ENCODE measurements at places on chromosomes 1 and 21.

DNA sequence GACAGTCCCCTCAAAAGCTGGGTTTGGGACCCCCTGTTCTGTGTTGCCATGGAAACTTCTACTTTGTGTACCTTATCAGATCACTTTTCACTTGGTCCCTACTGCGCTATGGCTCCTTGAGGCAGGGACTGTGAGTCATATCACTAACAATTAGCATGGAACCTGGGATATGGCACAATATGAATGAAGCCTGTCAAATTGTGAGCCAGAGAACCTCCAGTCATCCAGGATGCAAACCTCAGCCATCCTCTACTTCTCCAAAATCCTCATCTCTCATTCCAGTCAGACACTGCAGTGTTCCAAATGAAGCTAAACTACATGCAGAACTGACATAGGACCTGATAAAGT lies 11.2 kb upstream of the CAPZB start:
- H3K4me1 ChIP-seq = peaks cover 13% of the 10 kb centered on the region
- no peaks in the 10 kb centered on the region for H3K36me3 ChIP-seq
- H3K4me3 ChIP-seq = no peak overlapping the region
- H3K27ac ChIP-seq = peak overlapping the region; percentile 23

DNA sequence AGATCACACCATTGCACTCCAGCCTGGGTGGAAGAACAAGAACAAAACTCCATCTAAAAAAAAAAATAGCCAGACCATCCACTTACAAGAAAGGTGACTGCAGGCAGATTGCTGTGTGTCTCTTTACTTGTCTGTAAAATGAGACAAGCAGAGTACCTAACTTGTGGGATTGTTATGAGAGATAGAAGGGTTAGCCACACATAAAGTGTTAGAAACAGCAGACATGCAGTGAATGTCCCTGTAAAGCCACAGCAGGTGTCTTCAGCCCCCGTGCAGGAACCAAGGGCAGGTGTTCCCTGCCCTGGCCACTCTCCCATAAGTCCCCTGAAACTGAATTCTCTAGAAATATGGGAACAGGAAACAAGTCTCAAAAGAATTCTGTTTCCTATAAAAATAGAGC lies 40.8 kb upstream of the EFHD2 start:
- H3K4me3 ChIP-seq = no peak overlapping the region
- no peak overlapping the region for H3K27ac ChIP-seq
- peaks cover 22% of the 10 kb centered on the region for H3K4me1 ChIP-seq
- H3K36me3 ChIP-seq = no peaks in the 10 kb centered on the region
- no peaks in the 10 kb centered on the region for H3K27me3 ChIP-seq

DNA sequence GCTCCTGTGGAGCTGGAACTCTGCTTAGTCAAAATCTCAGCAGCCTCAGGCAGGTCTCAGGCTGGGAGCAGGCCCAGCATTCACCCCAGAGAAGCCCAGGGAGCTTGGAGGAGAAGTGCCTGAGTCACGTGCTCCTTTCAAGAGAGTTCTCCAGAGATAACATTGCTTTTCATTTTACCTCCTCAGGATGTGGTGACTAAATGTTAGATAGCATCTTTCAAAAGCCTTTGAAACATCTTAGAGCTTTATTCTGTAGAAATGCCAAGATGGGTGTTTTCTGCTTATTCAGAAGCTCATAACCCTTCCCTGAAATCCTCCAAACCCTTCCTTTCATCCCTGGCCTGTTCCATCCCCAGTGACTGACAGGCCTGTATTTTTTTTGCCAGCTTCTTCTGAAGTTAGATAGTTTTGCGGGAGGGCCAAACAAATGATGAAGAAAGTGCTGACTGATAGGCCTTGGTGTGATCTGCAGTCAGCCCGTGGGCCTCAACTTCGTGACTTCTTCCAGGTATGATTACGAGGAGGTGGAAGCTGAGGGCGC lies 58.0 kb downstream of the PGM1 start:
- H3K27ac ChIP-seq = peak overlapping the region; percentile 6
- no peak overlapping the region for H3K4me3 ChIP-seq
- peaks cover 29% of the 10 kb centered on the region for H3K36me3 ChIP-seq
- no peaks in the 10 kb centered on the region for H3K27me3 ChIP-seq

DNA sequence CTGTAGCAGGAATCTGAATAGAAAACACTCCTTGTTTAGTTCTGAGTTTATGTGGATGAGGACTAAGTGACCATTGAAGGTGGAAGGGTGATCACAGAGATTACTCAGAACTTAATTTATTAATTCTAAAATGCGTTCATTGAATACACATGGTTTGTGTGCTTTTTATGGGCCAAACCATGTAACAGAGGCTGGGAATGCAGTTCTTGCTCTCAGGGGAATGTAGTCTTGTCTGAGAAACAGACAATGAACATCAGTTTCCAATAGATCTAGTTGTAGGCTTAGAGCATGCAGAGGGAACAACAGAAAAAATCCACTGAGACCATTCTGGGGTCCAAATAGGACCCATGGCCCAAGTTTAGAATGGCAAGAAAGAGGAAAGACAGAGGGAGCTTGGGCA lies 46.1 kb downstream of the ITSN1 start:
- no peak for DNase-seq
- H3K36me3 ChIP-seq = no peaks in the 10 kb centered on the region
- H3K27ac ChIP-seq = no peak overlapping the region
- no peak overlapping the region for H3K4me3 ChIP-seq

- H3K27ac ChIP-seq = peak overlapping the region; percentile 20
- H3K36me3 ChIP-seq = no peaks in the 10 kb centered on the region
- DNase-seq = no peak
- H3K27me3 ChIP-seq = no peaks in the 10 kb centered on the region
- no peak overlapping the region for H3K4me3 ChIP-seq
These were observed 13.1 kb upstream of the EVI5 start for GRCh38 chr1:92797961-92798360.

GRCh38 chr1:107835151-107835670 lies 129.8 kb downstream of the VAV3 start:
- H3K27ac ChIP-seq = no peak overlapping the region
- peaks cover 11% of the 10 kb centered on the region for H3K27me3 ChIP-seq
- H3K4me3 ChIP-seq = no peak overlapping the region
- peaks cover 4% of the 10 kb centered on the region for H3K4me1 ChIP-seq
- DNase-seq = no peak
- H3K36me3 ChIP-seq = no peaks in the 10 kb centered on the region

- peaks cover 9% of the 10 kb centered on the region for H3K27me3 ChIP-seq
- no peaks in the 10 kb centered on the region for H3K36me3 ChIP-seq
- peaks cover 10% of the 10 kb centered on the region for H3K4me1 ChIP-seq
- no peak overlapping the region for H3K4me3 ChIP-seq
These were observed 76.4 kb upstream of the MAN1A2 start for GRCh38 chr1:117290890-117291289.

DNA sequence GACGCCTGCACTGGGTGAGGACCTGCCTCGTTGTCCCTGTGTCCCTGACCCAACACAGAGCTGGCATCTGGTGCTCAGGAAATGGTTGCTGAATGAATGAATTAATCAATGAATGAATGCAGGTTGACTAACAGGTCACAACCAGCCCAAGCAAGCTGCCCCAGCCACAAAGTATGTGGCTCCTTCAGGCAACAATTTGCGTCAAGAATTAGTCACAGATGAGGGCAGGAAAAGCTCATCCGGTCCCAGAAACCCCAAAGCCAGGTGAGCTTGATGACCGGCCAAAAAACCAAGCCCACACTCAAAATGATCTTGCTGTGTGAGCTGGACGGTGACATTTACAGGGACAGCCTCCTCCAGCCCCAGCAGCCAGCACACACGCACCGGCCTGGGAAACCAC lies 40.6 kb upstream of the GPR153 start:
- DNase-seq = no peak
- no peak overlapping the region for H3K27ac ChIP-seq
- no peak overlapping the region for H3K4me3 ChIP-seq
- H3K36me3 ChIP-seq = peaks cover 3% of the 10 kb centered on the region
- no peaks in the 10 kb centered on the region for H3K27me3 ChIP-seq

DNA sequence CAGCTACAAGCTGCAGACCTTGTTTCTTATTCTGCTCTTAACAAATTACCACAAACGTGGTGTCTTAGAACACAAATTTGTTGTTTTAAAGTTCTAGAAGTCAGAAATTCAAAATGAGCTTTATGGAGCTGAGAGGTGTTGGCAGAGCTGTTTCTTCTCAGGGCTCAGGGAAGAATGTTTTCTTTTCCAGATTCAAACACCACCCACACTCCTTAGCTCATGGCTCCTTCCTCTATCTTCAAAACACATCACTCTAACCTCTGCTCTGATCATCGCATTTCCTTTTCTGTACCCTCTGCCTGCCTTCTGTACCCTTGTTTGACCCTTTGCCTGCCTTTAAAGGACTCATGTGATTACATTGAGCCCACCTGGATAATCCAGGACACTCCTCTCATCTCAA lies 26.9 kb upstream of the ITLN1 start:
- no peaks in the 10 kb centered on the region for H3K27me3 ChIP-seq
- peak overlapping the region; percentile 91 for H3K27ac ChIP-seq
- DNase-seq = no peak
- H3K4me3 ChIP-seq = no peak overlapping the region

DNA sequence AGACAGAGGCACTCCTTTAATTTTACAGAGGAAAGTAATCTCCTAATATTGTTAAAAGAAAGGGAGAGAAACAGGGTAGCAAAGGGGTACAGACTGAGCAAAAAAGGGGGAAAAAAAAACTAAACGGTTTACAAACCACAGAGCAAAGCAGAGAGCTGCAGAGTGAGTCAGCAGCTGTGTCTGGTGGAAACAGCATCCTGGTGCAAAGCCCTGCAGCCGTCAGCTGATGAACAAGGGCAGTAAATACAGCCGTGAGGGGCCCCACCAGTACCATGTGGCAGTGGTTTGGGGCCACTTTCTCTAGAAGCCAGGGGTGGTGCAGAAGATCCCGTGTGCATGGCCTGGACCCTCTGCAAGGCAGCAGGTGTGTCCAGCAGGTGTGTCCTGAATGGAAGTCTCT lies 111.3 kb downstream of the ERG start:
- no peak for DNase-seq
- H3K36me3 ChIP-seq = no peaks in the 10 kb centered on the region
- no peak overlapping the region for H3K4me3 ChIP-seq
- peaks cover 24% of the 10 kb centered on the region for H3K4me1 ChIP-seq
- no peaks in the 10 kb centered on the region for H3K27me3 ChIP-seq
- H3K27ac ChIP-seq = no peak overlapping the region

GRCh38 chr1:202908998-202909397 lies 18.0 kb downstream of the KLHL12 start:
- H3K27ac ChIP-seq = no peak overlapping the region
- H3K36me3 ChIP-seq = peaks cover 23% of the 10 kb centered on the region
- H3K4me1 ChIP-seq = no peaks in the 10 kb centered on the region
- no peak for DNase-seq

DNA sequence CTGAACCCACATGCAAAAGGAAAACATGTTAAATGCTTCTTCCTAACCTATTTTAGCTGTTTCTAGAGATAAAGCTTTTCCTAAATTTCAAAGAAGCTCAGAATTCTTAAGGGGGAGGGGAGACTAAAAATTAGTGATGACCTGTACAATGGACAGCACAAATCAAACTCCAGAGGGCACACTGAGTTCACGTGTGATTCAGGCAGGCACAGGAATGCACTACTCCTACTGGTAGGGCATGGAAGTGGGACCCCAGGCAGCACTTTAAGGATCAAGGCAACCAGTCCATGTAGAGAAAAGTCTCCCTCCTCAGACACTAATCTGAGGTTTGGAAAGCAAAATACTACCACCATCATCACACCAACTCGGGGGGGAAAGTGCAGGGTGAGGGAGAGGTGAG lies 31.3 kb upstream of the CLCA4 start:
- DNase-seq = no peak
- no peak overlapping the region for H3K4me3 ChIP-seq
- H3K36me3 ChIP-seq = no peaks in the 10 kb centered on the region
- H3K4me1 ChIP-seq = peaks cover 13% of the 10 kb centered on the region
- H3K27me3 ChIP-seq = no peaks in the 10 kb centered on the region

DNA sequence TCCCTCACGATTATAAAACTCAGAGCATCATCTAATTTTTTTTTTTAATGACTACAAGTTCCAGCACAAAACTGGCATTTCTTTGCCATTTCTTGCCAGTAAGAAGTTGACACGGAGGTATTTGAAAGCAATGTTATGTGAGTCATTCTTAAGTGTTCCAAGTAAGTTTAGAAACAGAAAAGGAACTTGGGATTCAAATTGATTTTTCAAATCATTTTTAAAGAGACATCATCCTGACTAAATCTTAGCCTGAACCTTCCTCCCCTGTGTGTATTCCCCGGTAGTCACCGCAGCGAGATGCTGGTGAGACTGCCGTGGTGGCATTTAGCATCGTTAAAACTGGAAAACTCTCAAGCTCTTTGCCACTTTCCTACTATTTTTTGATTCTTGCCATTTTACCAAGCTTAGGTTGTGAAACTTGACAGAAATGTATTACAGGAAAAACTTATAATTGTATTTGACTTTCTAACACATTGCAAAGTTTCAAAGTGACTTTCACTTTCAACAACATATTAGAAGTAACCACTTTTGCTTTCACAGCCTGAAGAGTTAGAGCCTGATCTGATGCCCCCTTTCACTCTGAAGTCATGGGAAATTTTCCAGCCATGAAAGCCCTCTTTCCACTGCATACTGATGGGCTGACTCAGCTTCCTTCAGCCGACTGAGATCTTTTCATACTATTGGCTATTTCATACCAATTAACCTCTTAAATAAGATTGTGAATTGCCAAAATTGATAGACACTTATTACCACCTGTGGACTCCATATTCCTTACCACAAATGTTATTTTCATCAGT lies 61.4 kb downstream of the OLFML2B start:
- peaks cover 24% of the 10 kb centered on the region for H3K36me3 ChIP-seq
- peaks cover 6% of the 10 kb centered on the region for H3K27me3 ChIP-seq
- H3K4me3 ChIP-seq = no peak overlapping the region
- H3K4me1 ChIP-seq = no peaks in the 10 kb centered on the region
- H3K27ac ChIP-seq = peak overlapping the region; percentile 76

- H3K4me3 ChIP-seq = no peak overlapping the region
- no peak for DNase-seq
- H3K27ac ChIP-seq = no peak overlapping the region
- H3K36me3 ChIP-seq = peaks cover 7% of the 10 kb centered on the region
- H3K27me3 ChIP-seq = no peaks in the 10 kb centered on the region
These were observed 105.1 kb downstream of the LRIG2 start for GRCh38 chr1:113178106-113178505.

GRCh38 chr1:168480997-168481396 lies 62.8 kb downstream of the XCL2 start:
- H3K4me3 ChIP-seq = no peak overlapping the region
- H3K4me1 ChIP-seq = peaks cover 39% of the 10 kb centered on the region
- no peak for DNase-seq

- H3K4me1 ChIP-seq = peaks cover 9% of the 10 kb centered on the region
- DNase-seq = no peak
- no peak overlapping the region for H3K27ac ChIP-seq
- no peaks in the 10 kb centered on the region for H3K27me3 ChIP-seq
- peaks cover 9% of the 10 kb centered on the region for H3K36me3 ChIP-seq
These were observed 52.7 kb upstream of the DIRAS3 start for GRCh38 chr1:68103011-68103545.

DNA sequence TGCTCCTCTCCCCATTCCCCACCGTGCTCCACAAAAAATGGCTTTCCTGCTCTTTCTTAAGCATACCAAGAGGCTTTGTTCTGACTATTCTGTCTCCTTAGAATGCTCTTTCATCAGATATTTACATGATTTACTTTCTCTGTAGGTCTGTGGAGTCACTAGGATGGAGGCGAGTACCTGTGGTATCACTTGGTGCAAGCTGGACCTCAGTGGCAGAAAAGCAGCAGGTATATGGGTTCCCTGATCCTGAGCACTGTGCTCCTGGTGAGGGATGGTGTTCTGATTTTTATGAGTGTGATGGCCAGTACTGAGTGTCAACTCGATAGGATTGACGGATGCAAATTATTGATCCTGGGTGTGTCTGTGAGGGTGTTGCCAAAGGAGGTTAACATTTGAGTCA lies 10.0 kb downstream of the C1orf87 start:
- no peak overlapping the region for H3K4me3 ChIP-seq
- peaks cover 19% of the 10 kb centered on the region for H3K27me3 ChIP-seq
- no peak for DNase-seq
- H3K36me3 ChIP-seq = no peaks in the 10 kb centered on the region

Data from mesothelial cell of epicardium (in vitro differentiated cells).